ENCODE measurements at places on chromosomes 16 and 17. TPM values are rescaled to one million over a fixed set of nuclear protein-coding genes. Genes with fewer than 3 reads are reported as not detected.

Gene METTL23
- total RNA-seq: 28.5 TPM

Gene OXLD1
- total RNA-seq: 31.4 TPM

Gene GINS3
- 7.0 TPM for total RNA-seq

Gene RPRML
- not detected for total RNA-seq

Gene C1QTNF8
- not detected for total RNA-seq

Gene C16orf95
- 4.2 TPM for total RNA-seq

Gene G6PC1
- total RNA-seq: not detected

Gene IGFALS
- total RNA-seq: not detected

Gene SALL1
- total RNA-seq: 4.4 TPM

- DNase-seq: no peak
Observed at GRCh38 chr17:82316651-82317393, 586 bp downstream of the CD7 start.

GRCh38 chr17:77160875-77161530 is 20.2 kb downstream of the SEC14L1 start:
- DNase-seq: no peak

DNA sequence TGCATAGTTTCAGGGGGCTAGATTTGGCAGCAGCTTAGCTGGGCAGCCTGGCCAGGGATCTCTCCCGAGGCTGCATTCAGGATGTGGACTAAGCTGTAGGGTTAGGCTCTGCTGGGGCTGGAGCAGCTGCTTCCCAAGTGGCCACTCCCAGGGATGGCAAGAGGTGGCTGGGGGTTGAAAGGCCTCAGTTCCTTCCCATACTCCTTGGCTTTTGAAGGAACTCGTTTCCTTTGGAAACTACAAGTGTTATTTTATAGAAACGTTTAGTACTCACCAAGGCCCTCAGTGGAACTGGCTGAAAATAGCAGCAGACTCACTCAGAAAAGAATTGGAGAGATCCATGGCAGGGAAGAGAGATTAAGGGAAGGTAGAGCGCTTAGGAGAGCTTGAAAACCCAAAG is 76.4 kb downstream of the WWP2 start:
- no peak for DNase-seq

DNA sequence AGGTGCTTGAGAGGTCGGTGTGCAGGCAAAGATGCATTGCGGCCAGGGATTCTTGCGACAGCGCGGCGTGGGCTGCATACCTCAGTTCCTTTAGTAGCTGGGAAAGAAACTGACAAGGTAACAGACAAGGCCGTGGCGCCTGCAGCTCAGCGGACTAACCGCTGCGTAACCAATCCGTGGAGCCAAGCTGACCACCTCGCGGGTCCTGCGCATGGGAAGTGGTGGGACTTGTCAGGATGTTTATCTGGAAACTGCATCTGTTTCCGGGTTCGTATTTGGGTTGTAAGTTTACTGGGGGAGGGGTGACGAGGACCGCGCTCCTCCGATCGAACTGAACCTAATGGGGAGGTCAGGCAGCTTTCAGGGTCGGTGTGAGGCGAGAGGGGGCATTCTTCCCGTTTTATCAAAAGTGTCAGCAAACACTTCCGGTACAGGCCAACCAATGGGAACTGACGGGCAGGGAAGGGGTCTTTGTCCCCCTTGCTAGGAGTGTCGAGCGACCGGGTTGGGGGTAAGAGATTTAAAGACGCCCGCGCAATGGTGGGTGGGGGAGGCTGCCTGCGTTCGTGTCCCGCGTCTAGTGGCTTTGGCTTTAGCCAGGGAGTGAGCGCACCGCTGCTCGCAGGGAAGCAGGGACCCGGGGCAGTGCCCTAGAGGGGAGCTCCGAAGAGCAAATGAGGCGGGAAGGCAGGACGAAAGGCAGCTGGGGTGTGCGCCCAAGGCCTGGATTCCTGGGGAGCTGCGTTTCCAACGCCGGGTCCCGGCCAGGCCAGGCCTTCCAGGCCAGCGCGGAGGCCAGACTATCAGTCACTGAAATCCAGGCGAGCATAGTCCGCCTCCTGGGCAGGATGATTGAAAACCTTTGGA is 7.0 kb downstream of the IRX6 start:
- no peak for DNase-seq

- DNase-seq: no peak
Observed at GRCh38 chr16:10620120-10620519, 39.7 kb upstream of the EMP2 start.

DNA sequence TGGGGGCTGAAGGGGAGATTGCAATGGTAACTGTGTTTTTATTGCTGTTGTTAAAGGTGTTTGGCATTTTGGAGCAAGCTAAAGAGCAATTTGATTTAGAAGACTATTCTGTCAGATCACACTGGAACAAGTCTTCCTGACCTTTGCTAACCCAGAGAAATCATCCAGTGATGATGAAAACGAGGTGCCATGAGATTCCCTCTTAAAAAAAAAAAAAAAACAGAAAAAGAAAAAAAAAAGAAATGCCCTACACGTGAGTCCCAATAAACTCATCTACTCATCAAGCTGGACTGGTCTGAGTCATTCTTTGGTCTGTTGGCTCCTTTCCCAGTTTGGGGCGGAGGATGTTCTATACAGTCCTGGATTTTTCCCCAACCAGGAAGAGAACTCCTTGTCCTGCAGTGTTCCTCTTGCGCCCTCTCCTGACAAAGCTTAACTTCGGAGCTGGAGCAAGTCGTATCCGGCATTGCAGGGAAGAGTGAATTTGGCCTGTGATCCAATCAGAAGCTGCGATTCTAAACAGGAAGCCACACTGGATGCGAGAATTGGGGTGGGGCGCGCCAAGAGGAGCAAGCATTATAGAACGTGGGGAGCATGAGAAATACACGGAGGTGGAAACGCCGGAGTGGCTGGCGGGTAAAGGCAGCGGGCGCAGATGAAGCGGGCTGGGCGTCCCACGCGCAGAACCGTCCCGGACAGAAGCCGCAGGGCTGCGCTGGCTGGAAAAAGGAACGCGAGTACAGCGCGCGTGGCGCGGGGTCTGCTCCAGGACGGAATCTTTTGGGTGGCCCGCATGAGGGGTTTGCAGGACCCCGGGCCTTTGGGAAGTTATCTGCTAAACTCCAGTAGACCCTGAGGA is 22.4 kb upstream of the CRYM start:
- DNase-seq: peak; percentile 99

- DNase-seq: no peak
Observed at GRCh38 chr17:31663576-31663975, 195.5 kb downstream of the COPRS start.

GRCh38 chr17:33550261-33550660 is 257.2 kb upstream of the ASIC2 start:
- no peak for DNase-seq

GRCh38 chr17:8969901-8970300 is 4.4 kb upstream of the PIK3R5 start:
- no peak for DNase-seq

DNA sequence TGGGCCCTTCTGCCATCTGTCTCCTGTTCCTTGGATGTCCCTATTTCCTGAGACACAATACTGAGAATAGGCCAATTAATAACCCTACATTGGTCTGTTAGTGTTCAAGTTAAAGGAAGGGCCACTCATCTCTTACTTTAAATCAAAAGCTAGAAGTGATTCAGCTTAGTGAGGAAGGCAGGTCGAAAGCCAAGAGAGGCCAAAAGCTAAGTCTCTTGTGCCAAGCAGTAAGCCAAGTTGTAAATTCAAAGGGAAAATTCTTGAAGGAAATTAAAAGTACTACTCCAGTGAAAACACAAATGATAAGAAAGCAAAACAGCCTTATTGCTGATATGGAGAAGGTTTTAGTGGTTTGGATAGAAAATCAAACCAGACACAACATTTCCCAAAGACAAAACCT is 28.8 kb downstream of the ANKFN1 start:
- no peak for DNase-seq

DNA sequence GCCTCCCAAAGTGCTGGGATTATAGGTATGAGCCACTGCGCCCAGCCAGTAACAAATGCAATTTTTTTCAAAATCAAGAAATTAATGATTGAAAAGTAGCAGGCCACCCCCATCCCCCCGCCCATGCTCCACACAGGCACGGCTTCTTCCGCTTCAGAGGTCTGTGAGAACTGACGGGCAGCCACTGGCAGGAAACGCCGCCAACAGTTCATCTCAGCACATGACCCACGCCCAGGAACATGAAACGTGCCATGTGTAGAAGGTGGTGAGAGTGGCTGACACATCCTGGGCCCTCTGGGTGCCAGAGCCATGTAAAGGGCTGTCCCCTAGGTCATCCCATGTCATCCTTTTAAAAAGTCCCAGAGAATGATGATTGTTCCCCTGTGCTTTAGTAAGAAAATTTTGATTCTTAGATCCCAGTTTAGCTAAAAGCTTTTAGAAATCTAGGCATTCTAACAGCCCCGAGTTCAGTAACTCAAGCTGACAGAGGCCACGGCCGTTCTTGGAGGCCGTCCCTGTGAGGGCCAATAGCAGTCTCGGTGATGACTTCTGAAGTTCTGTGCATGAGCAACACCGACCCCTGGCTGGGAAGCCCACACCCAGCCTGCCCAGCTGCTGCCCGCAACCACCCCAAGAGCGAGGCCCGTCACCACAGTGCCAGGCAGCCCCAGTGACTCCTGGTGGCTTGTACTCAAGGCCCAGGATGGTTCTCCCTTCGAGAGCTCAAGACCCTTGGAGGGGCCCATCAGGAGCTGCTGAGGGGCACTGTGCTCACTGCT is 52.1 kb downstream of the KLHDC4 start:
- DNase-seq: no peak

DNA sequence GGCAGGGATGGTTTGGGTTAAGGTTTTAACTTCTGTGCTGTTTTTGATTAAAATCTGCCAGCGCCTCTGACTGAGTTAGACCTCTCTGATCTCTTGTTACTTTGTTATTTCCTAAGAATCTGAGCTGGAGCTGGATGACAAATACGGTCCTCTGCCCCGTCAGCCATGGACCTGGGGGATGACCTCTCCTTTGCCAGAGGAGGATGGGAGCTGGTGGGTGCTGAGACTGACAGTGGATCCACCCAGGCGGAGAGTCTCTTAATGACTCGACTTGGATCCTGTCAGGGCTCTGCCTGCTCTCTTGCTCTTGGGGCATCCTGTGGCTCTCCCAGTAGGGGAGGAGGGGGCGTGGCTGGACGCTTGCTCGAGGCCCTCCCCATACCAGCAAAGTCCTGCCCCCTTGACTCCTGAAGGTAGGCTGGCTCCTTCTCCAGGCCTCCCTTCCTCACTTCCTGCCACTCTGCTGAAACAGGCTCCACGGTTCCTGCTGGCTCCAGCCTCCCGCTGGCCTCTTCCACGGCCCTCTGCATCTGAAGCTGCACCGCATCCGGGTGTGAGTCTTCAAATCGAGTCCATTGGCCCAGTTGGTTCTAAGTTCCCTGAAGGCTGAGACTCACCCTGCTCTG is 24.8 kb upstream of the MAP3K14 start:
- peak; percentile 62 for DNase-seq

DNA sequence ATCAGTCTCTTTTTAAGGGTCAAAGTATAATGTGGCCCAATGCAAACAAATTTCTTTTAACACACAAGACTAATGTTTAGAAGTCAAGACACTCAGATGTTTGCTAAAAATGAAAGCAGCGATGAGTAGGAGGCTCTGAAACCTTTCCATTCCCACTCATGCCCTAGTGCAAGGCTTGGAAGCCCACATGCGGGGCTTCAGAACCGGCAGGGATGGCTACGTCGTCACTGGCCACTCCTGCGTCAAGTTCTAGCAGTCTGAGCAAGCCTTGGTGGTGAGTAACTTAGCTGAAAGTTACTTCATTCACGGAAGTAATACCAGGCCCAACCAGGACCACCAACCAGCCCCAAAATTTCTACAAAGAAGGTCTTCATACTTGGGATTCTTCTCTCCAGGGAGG is 14.8 kb upstream of the TMED6 start:
- no peak for DNase-seq

GRCh38 chr17:55909776-55910175 is 158.9 kb downstream of the PCTP start:
- no peak for DNase-seq

- DNase-seq: no peak
Observed at GRCh38 chr16:80720804-80721371, 83.5 kb downstream of the CDYL2 start.

GRCh38 chr16:55900616-55901393 is 25.6 kb upstream of the CES5A start:
- DNase-seq: no peak

DNA sequence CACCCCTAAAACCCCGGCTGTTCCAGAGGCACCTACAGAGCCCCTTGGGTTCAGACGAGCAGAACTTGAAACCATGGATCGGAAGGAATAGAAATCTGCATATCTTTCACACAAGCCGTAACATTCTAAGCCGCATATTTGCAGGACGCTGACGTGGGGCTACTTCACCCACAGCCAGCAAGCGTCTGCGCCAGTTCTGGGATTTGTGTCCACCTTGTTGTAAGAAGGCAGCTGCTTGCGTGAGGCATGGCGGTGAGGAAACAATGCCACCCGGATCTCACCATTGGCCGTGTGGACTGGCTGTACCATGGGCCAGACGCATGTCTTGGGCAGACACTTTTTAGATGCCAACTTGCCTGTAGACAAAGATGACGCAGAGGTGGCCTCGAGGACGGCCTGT is 34.5 kb downstream of the TNFRSF13B start:
- peak; percentile 38 for DNase-seq

- no peak for DNase-seq
Observed at GRCh38 chr16:4182581-4183236, 59.2 kb downstream of the SRL start.

- no peak for DNase-seq
Observed at GRCh38 chr17:34798581-34798980, 162.7 kb downstream of the CCT6B start.

DNA sequence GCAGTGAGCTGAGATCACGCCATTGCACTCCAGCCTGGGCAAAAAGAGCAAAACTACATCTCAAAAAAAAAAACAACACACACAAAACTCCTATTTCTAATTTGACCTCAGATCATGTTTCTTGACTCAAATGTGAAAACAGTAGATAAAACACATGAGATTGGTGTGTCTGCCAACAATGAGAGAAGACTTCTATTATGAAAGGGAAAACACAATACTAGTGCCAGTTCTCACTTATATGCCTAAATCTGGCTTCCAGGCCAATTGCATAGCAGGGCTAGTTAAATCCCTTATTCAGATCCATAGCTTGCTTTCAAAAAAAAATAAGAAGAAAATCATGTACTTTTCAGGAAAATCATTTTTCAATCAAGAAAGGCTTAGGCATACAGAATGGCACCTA is 39.4 kb downstream of the AP1G1 start:
- no peak for DNase-seq

GRCh38 chr16:27199736-27200135 is 3.6 kb upstream of the KDM8 start:
- no peak for DNase-seq

DNA sequence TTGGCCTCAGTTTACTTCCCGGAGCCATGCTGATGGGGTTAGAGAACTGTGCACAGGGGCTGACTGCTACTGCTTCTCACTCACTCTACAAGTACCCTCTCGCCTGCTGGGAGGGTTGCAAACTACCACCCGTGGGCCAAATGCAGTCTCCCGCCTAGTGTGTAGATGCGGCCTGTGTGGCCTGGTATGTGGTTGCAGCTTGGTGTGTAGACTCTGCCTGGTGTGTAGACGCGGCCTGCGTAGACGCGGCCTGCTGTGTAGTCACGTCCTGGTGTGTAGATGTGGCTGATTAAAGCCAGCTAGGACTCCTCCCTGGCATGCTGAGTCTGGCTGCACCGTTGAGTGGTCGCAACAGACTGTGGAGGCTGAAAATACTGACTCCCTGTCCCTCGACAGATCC is 7.3 kb downstream of the CANT1 start:
- no peak for DNase-seq
